ENCODE measurements at places on chromosomes 11 and 22.
A peak's percentile ranks its signal among the peaks of the same experiment; 100 is the strongest.

DNA sequence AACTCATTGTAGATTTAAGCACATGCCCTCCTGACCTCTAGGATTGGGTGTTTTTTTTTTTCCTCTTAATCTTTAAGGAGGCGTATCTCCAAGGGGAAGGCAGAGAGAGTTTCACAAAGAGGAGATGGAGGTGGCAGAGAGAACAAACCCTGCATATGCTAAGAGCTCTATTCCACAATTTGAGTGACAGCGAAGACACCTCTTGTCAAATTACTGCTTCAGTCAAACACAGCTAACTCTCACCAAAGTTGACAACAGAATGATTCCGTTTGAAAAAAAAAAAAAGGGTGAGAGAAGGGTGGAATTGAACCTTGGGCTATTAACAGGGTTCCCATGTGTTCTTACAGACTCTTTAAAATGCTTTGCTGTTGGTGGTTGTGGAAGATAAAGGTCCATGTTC is 112.6 kb downstream of the NXPE2 start:
- DNase-seq: no peak

GRCh38 chr11:126914941-126915340 is 85.6 kb downstream of the KIRREL3 start:
- no peak for DNase-seq

DNA sequence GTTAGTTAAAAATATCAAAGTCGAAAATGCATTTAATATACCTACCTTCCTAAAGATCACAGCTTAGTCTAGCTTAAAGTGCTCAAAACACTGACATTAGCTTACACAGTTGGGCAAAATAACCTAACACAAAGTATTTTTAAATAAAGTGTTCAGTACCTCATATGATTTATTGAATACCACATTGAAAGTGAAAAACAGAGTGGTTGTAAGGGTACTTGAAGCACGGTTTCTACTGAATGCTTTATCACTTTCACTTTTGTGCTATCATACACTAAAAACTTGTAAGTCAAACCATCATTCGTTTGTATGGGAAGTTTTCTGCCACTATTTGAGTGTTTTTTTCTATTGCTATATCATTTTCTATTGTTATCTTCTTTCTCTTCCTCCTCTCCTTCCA is 36.6 kb downstream of the ZBTB44 start:
- no peak for DNase-seq

DNA sequence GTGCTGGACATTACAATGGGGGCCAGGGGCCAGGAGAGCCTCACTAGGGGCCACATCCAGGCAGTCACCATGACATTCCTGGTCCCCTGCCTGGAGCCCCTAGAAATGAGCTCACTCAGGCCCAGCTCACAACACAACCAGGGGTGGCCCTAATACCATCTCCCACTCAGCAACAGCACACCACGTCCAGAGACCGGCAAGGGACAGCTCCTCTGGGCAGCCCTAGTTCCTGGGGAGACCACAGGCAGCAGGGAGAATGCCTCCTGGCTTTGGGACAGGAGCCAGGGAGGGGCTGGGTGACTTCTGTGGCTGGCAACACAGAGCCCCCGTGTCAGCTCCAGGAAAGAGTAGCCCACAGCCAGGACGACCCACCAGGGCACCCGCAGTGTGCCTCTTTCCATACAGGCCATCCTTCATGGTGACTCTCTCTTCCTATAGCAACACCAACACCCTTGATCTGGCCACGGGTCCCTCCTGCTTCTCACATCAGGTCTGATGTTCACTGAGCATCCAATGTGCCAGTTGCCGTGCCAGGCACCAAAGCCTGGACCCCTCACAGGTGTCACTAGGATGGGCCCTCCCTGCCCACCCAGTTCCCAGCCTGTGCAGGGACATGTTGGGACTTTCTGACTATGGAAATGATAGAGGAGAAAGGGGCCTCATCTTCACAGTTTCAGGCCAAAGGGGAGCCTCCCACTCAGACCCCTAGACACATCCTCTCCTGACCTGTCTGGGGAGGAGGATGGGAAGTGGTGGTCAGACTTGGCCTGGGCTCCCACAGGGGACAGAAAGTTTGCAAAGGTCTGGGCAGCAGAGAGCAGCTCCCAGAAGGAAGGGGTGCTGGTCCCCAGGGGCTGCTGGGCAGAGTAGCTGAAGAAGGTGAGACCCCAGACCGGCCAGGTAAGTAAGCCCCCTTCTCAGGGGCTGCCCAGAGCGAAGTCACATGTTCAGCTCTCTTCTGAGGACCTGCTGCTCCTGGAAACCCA is 43.2 kb downstream of the IGLL5 start:
- DNase-seq: no peak

GRCh38 chr11:101880222-101880621 is 34.6 kb upstream of the CEP126 start:
- no peak for DNase-seq

GRCh38 chr11:9569588-9570164 is 3.8 kb upstream of the WEE1 start:
- no peak for DNase-seq

DNA sequence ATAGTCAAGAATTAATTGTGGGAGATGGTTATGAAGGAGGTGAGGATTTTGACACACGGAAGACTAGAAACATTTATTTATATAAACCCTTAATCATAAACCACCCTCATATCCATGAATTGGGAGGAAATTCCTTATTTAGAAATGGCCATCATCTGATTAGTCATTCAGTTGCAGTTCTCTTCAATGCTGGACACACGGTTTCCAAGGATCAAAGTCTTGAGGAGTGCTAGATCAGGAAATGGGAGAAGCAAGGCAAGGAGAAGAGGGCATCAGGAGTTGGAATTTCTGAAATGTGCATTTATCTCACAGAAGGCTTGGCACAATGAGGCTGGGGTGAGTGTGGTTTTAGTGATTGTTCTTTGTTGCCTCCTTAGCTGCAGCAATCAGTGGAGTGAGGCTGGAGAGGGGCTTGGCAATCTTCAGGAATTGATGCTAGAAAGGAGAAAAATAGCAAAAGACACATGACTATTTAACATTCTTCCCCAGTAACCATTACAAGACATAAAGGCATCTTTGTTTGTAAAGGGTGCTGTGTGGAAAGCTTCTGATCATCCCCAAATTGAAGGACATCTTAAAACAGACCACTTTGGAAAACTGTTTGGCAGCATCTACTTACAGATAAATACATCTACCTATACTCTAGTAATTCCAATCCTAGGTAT is 21.6 kb upstream of the GDPD4 start:
- DNase-seq: no peak

DNA sequence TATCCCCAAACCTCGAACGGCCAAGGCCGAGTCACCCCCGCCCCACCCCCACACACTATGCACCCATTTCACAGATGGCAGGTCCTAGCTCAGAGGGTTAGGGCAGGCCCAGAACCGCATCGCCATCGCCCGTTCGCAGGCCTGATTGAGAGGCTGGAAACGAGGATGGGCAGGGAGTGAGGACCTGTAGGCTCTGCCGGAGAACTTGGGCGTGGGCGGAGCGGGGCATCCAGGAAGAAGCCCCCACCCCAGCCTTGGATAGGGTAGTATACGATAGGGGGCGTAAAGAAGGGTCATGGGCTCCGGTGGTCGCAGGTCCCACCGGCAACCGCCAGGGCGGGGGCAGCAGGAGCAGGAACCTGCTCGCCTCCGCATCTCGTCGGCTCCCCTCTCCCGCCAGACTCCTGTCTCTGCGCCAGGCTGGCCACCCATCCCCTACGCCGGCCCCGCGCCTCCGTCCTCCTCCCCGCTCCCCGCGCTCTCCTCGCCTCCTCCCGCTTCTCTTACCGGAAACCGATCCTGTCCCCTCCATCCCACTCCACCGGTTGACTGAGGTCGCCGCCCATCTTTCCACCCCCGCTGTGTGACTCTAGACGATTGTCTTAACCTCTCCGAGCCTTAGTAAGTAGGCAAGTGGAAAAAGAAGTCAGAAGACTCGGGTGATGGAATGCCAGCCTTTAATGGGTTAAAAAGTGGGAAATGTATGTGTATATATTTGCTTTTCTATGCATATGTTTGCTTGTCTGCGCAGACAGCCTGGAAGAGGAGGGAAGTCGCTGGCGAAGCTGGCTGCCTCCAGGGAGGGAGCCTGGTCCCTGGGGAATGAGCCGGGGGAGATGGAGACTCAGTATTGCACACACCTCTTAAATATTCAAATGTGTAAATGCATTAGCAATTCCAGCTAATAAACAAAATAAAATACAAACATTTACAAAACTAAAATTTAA is 52.8 kb downstream of the CYTH4 start:
- no peak for DNase-seq

GRCh38 chr11:23569547-23569946 is 709.3 kb upstream of the CCDC179 start:
- DNase-seq: no peak

DNA sequence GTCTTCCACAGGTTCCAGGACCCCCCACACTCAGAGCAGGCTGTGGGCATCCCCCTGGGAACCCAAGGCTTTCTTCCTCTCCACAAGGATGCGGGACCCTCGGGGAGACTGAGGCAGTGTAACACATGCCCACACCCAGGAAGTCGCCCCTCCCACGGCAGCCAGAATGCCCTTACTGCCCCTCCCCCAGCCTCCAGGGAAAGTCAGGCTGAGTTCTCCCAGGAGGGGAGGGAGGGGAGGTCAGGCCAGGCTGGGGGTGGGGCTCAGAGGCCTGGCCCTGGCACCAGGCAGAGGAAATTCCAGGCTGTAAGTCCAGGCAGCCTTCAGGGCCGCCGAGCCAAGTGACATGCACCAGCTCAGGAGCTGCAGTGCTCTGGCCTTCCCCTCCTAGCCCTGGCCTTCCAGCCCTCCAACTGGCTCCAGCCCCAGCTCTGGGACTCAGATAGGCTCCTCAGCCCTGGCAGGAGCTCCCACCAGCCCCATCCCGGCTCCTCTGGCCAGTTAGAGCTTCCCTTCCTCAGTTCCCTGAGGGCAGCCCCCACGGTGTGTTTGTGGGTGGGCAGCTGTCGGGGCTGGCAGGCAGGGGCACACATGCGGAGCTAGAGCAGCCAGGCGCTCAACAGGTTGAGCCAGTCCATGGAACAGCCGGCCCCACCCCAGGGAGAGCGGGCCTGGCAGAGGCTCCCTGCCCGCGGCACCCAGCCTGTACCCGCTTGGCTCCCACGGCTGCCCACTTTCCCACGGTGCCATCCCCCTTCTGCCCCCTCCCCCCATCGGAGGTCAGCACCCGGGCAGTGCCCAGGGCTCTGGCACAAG is 3.6 kb downstream of the BCL9L start:
- DNase-seq: no peak

GRCh38 chr11:73931039-73931645 is 19.7 kb upstream of the DNAJB13 start:
- no peak for DNase-seq

- DNase-seq: no peak
Measured at GRCh38 chr11:24661331-24661730, 164.5 kb downstream of the LUZP2 start.

DNA sequence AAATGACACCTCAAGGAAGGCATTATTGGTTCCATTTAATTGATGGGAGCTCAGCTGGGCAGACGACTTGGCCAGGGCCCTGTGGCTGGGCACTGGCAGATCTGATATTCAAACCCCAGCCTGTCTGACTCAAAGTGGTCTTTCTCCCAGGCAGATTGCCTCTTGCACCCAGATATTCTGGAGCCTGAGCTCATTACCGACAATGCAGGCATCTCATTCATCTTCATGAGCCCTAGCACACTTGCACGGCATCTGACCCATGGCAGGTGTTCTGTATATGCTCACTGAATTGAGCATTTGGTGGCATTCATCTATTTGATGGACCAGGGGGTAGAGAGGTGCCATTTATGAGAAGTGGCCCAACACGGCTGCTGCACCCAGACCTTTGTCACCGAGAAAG is 193.1 kb downstream of the DSCAML1 start:
- DNase-seq: no peak

GRCh38 chr11:76510060-76511047 is 65.5 kb downstream of the EMSY start:
- DNase-seq: no peak

DNA sequence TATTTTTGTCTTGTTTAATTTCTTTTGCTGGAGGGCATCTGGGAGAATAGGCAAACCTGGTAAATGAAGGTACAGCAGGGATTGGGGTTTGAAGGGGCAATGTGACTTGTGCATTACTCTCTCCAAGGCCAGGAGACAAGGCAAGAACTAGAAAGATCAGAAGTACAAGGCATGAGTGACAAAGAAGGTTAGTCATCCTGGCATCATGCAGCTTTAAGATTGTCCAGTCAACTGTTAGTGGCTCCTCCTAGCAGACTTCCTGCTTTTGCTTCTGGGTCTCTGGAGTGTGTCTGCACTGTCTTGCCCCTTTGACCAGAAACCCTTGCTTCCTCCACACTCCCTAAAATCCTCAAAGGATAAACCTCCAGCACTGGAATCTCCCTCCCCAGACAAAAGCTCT is 27.2 kb upstream of the GLYATL1 start:
- DNase-seq: no peak

DNA sequence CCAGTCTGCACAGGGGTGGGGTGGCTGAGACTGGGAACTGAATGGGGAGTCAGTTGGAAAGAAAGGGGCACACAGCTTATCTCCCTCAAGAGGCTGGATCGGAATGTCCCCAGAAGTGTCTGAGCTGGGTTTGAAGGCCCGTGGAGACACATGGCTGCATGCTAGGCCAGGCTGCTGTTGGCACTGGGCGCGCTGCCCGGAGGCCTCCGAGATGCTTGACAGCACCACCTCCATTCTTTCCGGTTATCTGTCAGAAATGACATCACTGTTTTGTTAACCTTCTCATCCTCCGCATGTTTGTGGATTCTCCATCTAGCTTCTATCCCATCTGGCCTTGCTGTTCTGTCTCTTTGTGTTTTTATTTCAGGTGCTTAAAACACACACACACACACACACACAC is 85.5 kb downstream of the APIP start:
- DNase-seq: no peak

GRCh38 chr11:33574331-33574730 is 126.3 kb downstream of the C11orf91 start:
- DNase-seq: no peak

DNA sequence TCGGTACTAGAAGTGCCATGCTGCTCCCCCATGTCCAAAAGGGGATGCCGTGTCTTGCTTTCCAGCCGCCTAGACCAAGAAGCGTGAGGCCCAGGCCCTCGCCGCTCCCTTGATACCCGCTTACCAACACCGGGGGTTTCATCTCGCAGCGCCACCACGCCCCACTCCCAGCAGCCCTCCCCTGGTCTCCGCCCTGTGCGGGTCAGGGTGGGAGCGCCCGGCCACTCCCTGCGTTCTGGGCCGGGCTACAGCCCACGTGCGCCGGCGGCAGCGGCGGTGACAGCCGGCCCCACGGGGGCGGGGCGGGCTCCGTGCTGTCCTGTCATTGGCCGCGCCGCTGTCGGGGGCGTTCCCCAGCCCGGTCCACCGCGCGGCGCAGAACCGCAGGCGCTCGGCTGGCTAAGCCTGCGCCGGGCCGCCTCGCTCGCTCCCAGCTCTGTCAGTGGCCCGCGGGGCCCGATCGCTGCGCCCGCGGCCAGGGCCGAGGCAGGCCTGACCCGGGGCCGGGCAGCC is at the start of gene MICAL2:
Gene MICAL2 (plus strand): TSS at position 390 of the 513 bp plus-strand sequence. CDS start 51,566 bp downstream, outside the sequence.
- DNase-seq: peak; percentile 93

Measured in GM12892 (cell line).